ENCODE measurements at places on chromosomes 13 and 19. TPM values are rescaled to one million over a fixed set of nuclear protein-coding genes. Genes with fewer than 3 reads are reported as not detected.

- H3K27ac ChIP-seq: no peak overlapping the region
- no peak for DNase-seq
- no peaks in the 10 kb centered on the region for H3K36me3 ChIP-seq
- H3K4me1 ChIP-seq: peaks cover 21% of the 10 kb centered on the region
- H3K27me3 ChIP-seq: no peaks in the 10 kb centered on the region
These were observed 8.0 kb upstream of the AMER2 start for GRCh38 chr13:25179832-25180774.

DNA sequence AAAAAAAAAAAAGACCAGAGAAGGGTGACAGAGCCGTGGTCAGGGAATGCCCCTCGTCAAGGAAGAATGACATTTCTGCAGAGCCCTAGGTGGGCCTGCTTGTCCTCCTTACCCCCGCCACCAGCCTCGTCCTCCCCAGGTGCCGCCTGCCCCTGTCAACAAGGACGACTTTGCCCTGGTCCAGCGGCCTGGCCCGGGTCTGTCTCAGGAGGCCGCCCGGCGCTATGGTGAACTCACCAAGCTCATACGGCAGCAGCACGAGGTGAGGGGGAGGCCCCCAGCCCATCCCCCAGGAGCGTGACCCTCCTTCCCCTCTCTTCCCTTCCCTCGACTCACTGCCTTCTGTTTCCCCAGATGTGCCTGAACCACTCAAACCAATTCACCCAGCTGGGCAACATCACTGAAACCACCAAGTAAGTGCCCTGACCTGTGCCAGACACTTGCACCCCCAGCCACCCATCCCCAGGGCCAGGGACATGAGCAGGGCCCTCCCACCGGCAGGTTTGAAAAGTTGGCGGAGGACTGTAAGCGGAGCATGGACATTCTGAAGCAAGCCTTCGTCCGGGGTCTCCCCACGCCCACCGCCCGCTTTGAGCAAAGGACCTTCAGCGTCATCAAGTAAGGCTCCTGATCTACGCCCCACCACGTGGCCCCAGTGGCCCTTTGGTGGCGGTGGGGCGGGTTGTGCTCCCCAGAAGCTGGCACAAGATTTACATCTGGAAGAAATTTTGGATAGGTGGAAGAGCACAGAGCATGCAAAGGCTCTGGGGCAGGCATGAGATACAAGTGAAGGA lies 14.8 kb downstream of the PODNL1 start:
- no peak overlapping the region for H3K27ac ChIP-seq
- H3K4me1 ChIP-seq: no peaks in the 10 kb centered on the region
- no peaks in the 10 kb centered on the region for H3K27me3 ChIP-seq
- DNase-seq: no peak
- peaks cover 4% of the 10 kb centered on the region for H3K36me3 ChIP-seq
- no peak overlapping the region for H3K4me3 ChIP-seq

- peak overlapping the region; percentile 95 for H3K4me3 ChIP-seq
- H3K27me3 ChIP-seq: no peaks in the 10 kb centered on the region
- H3K27ac ChIP-seq: no peak overlapping the region
These were observed 1.7 kb upstream of the PSMC4 start for GRCh38 chr19:39969266-39969665.

- H3K4me3 ChIP-seq: no peak overlapping the region
- peaks cover 4% of the 10 kb centered on the region for H3K36me3 ChIP-seq
- no peak overlapping the region for H3K27ac ChIP-seq
- DNase-seq: no peak
- no peaks in the 10 kb centered on the region for H3K4me1 ChIP-seq
These were observed 41.2 kb downstream of the STARD13 start for GRCh38 chr13:33244210-33244906.

DNA sequence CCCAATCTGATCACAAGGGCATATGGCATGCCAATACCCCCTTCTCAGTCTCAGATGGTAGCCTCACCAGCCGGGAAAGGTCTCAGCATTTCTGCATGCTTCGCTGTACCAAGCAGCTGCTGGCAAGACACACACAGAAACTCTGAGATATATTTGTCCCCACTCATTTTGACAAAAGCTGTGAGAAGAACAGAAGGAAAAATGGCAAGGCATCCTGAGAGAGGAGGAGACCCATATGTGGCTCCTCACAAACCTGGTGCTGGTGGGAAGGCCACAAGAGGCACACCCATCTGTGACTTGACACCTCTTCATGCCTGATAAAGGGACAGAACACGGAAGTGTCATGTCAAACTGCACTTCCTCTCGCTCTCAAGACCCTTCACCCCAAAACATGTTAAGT lies 36.7 kb upstream of the DOCK9 start:
- H3K36me3 ChIP-seq: no peaks in the 10 kb centered on the region
- no peak for DNase-seq
- no peaks in the 10 kb centered on the region for H3K4me1 ChIP-seq

Gene KLK15
- not detected for total RNA-seq

All from neural progenitor cell (in vitro differentiated cells).